ENCODE measurements at places on chromosomes 11 and 22. TPM values are rescaled to one million over a fixed set of nuclear protein-coding genes. Genes with fewer than 3 reads are reported as not detected.

Gene MYOD1
- not detected for total RNA-seq

Gene VSTM5
- 1.0 TPM for total RNA-seq

Gene TEX12
- total RNA-seq = 1.4 TPM

Gene TTC12
- total RNA-seq = 4.9 TPM

Gene TOP3B
- total RNA-seq = 15.2 TPM

Gene GRM5
- total RNA-seq = 0.81 TPM

Gene MAP6
- total RNA-seq = 11.6 TPM

Gene F2
- total RNA-seq = not detected

Gene SYT8
- total RNA-seq = not detected

Gene VPREB1
- total RNA-seq = not detected

Gene FAM227A
- 0.83 TPM for total RNA-seq

Gene AIFM3
- 0.62 TPM for total RNA-seq

Gene DCHS1
- total RNA-seq = 42.3 TPM

Gene OR9G1
- not detected for total RNA-seq

Gene MUC6
- not detected for total RNA-seq

Gene C11orf42
- total RNA-seq = not detected

Gene UBTFL1
- total RNA-seq = not detected

Gene MMP12
- not detected for total RNA-seq

Gene ISX
- not detected for total RNA-seq

Gene C11orf87
- not detected for total RNA-seq

Gene YPEL4
- total RNA-seq = 1.3 TPM

Gene EWSR1
- total RNA-seq = 168 TPM

Gene TP53AIP1
- not detected for total RNA-seq

Gene TMEM179B
- 33.0 TPM for total RNA-seq

Gene MMP3
- total RNA-seq = 0.14 TPM

Gene ACRV1
- not detected for total RNA-seq

Gene MS4A1
- 1.8 TPM for total RNA-seq

Gene WDR74
- 45.6 TPM for total RNA-seq
